ENCODE measurements at places on chromosomes 13 and 19. TPM values are rescaled to one million over a fixed set of nuclear protein-coding genes. Genes with fewer than 3 reads are reported as not detected.

CEACAM7 gene
- not detected for total RNA-seq

MUC16 gene
- not detected for total RNA-seq

SSC5D gene
- total RNA-seq = 0.24 TPM

FXYD5 gene
- 309 TPM for total RNA-seq

NCCRP1 gene
- total RNA-seq = not detected

GPR12 gene
- not detected for total RNA-seq

ANKRD10 gene
- 163 TPM for total RNA-seq

LRRC4B gene
- total RNA-seq = 0.15 TPM

SH2D3A gene
- total RNA-seq = 15.0 TPM

GPC5 gene
- total RNA-seq = not detected

PLEKHJ1 gene
- 67.5 TPM for total RNA-seq

IRF3 gene
- total RNA-seq = 149 TPM

DNA sequence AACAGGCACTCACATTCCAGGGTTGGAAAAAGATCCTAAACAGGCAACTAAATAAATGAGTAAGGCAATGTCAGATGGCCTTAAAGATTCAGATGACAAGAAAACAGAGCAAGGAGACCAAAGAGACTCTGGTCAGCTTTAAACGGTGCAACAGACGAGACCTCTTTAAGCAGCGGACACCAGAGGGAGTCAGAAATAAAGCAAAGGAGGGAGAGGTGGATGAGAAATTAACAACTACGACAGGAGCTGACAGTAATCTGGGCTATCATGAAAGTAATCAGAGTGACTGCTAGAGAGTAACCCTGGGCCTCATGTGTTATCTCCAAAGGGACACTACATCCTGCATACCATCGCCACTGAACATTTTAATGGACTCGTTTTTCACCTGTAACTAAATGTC lies 1.1 kb downstream of the ZNF550 start:
- H3K36me3 ChIP-seq = peaks cover 38% of the 10 kb centered on the region
- peaks cover 28% of the 10 kb centered on the region for H3K4me1 ChIP-seq
- H3K27me3 ChIP-seq = no peaks in the 10 kb centered on the region
- peak overlapping the region; percentile 88 for H3K27ac ChIP-seq
- peak overlapping the region; percentile 98 for H3K4me3 ChIP-seq
- DNase-seq = no peak

DNA sequence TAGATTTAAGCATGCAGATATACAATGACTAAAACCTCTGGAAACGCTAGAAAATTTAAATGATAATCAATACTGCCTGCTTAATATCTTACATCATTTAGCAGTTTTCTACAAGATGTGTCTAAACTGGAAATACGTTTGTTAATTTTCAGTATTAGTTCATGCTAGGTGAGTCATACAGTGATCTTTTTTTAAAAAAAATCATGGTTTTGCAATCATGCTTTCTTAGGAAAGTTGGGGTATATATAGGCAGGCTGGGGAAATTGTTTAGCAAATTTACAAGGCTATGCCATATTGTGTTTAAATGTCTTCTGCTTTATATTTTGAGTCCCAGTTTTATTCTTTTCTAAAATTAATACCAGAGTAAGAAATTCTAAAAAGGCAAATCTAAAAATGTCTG lies 245.4 kb upstream of the SPRY2 start:
- H3K27me3 ChIP-seq = peaks cover 2% of the 10 kb centered on the region
- no peak overlapping the region for H3K27ac ChIP-seq
- H3K36me3 ChIP-seq = no peaks in the 10 kb centered on the region
- no peaks in the 10 kb centered on the region for H3K4me1 ChIP-seq
- no peak for DNase-seq

DNA sequence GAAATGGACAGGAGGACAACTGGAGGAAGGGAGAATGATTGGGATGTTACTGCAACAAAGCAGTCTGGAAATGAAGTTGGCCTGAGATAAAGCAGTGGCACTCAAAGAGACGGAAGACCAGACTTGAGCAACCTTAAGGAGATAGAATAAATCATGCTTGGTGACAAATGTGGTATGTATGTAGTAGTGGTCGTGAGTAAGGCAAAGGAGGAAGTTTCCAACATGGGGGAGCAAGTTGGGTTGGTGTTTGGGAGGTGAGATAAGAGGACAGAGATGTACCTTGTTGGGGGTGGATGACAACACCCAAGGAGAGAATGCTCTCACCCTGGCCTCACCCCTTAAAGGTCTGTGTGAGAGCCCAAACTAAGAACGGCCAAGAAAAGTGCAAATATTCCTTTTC lies 420.5 kb downstream of the DIAPH3 start:
- no peak overlapping the region for H3K4me3 ChIP-seq
- no peaks in the 10 kb centered on the region for H3K27me3 ChIP-seq
- H3K27ac ChIP-seq = no peak overlapping the region
- no peak for DNase-seq
- no peaks in the 10 kb centered on the region for H3K36me3 ChIP-seq
- peaks cover 6% of the 10 kb centered on the region for H3K4me1 ChIP-seq

GRCh38 chr13:113843063-113843654 lies 20.7 kb downstream of the GAS6 start:
- no peak for DNase-seq
- H3K27me3 ChIP-seq = peaks cover 1% of the 10 kb centered on the region
- no peak overlapping the region for H3K27ac ChIP-seq
- H3K4me3 ChIP-seq = no peak overlapping the region
- H3K36me3 ChIP-seq = no peaks in the 10 kb centered on the region

- H3K27ac ChIP-seq = peak overlapping the region; percentile 94
- peak; percentile 26 for DNase-seq
- H3K27me3 ChIP-seq = peaks cover 2% of the 10 kb centered on the region
- H3K4me1 ChIP-seq = peaks cover 29% of the 10 kb centered on the region
These were observed 468 bp downstream of the STX10 start for GRCh38 chr19:13149628-13150186.

DNA sequence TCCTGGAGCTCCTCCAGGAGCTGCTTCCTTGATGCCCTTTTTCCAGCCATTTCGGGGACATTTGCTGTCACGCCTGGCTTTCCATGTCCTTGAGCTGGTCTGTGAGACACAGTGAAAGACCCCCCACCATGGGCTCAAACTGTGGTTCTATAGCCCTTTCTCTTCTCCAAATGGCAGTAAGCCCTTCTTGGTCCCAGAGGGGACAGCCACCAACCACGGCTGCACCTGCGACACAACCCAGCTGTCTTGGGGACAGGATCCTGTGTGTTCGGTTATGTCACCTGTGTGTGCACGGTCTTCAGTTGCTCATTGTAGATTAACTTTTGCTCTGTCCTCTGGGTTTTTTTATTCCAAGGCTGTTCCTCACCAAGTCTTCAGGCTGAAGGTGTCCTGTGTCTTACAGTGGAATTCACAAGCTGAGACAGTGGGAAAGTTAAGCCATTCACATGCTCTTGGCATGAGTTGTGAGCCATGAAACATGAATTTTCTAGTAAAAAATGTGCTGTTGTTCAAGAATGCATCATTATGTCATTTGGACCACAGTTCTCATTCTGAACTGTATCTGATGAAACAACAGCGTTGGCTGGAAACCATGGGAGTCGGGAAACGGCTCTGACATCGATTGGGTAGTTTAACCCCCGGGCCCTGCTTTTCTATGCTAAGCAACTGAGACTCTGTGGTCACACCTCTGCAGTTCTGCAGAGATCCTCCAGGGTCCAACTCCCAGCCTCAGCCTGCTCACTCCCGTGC lies 129.5 kb upstream of the MCF2L start:
- H3K27ac ChIP-seq = no peak overlapping the region
- no peak overlapping the region for H3K4me3 ChIP-seq
- no peaks in the 10 kb centered on the region for H3K27me3 ChIP-seq
- peaks cover 22% of the 10 kb centered on the region for H3K36me3 ChIP-seq
- no peaks in the 10 kb centered on the region for H3K4me1 ChIP-seq
- no peak for DNase-seq

GRCh38 chr19:18269070-18269723 lies 5.1 kb downstream of the IQCN start:
- no peak overlapping the region for H3K27ac ChIP-seq
- peaks cover 4% of the 10 kb centered on the region for H3K4me1 ChIP-seq
- H3K4me3 ChIP-seq = no peak overlapping the region
- no peaks in the 10 kb centered on the region for H3K27me3 ChIP-seq
- no peak for DNase-seq

DNA sequence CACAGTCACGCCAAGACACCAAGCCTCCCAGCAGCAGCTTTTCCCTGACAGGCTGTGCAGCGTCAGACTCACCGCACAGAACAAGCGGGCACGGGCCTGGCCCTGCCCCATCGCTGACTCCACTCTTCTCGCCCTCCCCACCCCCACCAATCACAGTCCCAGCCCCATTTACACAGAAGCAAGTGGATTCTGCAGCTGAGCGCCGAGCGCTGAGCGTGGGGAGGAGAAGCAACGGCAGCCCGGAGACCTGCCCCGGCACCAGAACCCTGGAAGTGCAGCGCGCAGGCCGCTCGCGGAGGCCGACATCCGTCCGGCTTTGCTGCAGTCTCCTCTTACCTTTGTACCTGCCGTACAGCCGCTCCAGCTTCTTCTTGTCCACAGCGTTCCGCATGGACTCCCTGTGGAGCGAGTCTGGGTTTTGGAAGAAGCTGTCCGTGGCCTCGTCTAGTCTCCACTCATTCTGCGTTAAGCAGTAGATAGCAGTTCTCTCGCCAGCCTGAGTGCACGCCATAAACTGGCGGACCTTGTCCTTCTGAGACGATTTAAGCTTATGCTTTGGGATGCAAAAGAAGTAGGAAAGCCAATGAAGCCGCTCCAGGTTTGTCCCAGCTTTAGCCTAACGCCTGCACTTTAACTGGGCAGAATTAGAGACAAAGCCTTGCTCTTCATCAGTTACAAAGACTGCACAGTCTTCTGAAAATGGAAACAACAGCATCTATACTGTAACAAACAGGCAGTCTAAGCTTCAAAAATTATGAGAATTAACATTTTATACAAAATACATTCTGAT lies 6.8 kb downstream of the DCUN1D2 start:
- peaks cover 16% of the 10 kb centered on the region for H3K36me3 ChIP-seq
- peaks cover 23% of the 10 kb centered on the region for H3K4me1 ChIP-seq
- H3K27me3 ChIP-seq = no peaks in the 10 kb centered on the region

DNA sequence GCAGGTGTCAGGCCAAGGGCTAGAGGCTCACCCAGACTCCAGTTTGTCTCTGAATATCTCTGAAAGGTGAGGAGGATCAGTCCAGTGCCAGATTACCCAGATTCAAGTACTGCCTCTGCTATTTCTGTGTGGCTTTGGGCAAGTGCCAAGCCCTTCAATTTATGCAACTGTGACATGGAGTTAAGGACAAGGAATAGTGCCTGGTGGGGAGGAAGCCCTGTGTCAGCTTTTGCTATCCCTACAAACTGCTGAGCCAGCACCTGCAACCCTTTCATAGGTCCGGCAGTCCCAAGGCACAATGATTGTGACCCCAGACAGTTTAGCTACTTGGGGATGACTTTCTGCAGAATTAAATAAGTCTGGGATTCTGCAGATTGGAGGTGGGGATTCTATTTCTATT lies 123.0 kb downstream of the KL start:
- no peak overlapping the region for H3K27ac ChIP-seq
- peaks cover 8% of the 10 kb centered on the region for H3K36me3 ChIP-seq
- no peaks in the 10 kb centered on the region for H3K27me3 ChIP-seq
- H3K4me3 ChIP-seq = no peak overlapping the region

DNA sequence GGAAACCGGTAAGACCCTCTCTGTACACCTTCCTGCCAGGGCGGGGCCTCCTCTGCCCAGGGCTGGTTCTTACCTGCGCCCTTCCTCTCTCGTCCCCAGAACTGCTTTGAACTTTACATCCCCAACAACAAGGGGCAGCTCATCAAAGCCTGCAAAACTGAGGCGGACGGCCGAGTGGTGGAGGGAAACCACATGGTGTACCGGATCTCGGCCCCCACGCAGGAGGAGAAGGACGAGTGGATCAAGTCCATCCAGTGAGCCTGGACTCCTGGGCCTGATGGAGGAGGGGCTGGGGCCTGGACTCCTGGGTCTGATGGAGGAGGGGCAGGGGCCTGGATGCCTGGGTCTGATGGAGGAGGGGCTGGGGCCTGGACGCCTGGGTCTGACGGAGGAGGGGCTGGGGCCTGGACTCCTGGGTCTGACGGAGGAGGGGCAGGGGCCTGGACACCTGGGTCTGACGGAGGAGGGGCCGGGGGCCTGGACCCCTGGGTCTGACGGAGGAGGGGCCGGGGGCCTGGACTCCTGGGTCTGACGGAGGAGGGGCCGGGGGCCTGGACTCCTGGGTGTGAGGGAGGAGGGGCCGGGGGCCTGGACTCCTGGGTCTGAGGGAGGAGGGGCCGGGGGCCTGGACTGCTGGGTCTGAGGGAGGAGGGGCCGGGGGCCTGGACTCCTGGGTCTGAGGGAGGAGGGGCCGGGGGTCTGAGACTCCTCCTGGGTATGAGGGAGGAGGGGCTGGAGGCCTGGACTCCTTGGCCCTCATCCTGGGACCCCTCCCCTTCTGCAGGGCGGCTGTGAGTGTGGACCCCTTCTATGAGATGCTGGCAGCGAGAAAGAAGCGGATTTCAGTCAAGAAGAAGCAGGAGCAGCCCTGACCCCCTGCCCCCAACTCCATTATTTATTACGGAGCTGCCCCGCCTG lies 9.4 kb downstream of the CYTH2 start:
- no peaks in the 10 kb centered on the region for H3K27me3 ChIP-seq
- H3K4me3 ChIP-seq = no peak overlapping the region
- peaks cover 14% of the 10 kb centered on the region for H3K36me3 ChIP-seq

DNA sequence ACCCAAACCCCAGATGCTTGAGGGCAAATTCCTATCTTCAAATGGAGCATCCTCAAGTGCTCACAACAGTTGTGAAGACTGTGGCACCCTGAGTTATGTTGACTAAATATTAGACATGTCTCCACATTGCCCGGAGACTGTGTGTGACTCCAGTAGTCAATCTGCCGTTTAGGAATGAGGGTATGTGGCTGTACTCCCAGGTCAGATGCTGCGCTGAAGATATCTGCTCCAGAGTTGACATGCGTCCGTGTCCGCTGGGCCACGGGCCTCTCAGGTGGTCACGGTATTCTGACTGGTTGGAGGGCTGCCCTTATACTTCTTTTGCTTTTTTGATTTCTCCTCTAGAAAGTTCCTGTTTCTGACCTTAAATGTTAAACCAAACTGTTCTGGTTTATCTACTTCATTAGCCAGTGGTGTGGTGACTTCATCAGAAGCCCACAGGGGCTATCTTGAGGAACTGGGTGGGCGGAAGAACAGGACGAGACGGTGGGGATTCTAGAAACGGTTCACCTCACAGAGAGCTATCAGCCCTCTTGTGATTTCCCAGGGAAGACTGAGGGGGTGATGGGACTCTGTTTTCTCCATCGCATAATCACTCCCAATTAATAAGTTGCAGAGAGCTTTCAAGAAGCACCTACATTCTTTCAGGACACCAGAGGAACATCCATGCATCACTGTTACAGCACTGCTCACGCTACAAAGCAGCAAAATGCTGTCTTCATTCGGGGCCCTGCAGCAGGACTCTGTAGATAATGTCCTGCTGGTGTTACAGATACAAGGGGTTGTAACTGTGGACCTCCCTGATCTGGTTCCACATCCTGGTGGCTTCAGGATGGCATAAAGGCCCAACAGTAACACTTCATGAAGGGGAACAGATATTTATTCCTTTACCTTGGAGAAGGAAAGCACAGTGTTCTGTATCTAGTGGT lies 1.3 kb upstream of the LCP1 start:
- no peak for DNase-seq
- no peaks in the 10 kb centered on the region for H3K27me3 ChIP-seq
- H3K4me1 ChIP-seq = peaks cover 48% of the 10 kb centered on the region

GRCh38 chr13:50643060-50643459 lies 200.4 kb downstream of the DLEU7 start:
- peaks cover 8% of the 10 kb centered on the region for H3K27me3 ChIP-seq
